ENCODE measurements at places on chromosomes 3 and 15. TPM values are rescaled to one million over a fixed set of nuclear protein-coding genes. Genes with fewer than 3 reads are reported as not detected.

CCR9 gene
- 1.4 TPM for polyA plus RNA-seq

TEX55 gene
- polyA plus RNA-seq = not detected

CPN2 gene
- not detected for polyA plus RNA-seq

RBMS3 gene
- 0.21 TPM for polyA plus RNA-seq

CNTN6 gene
- not detected for polyA plus RNA-seq

GATA2 gene
- not detected for polyA plus RNA-seq

SPTBN5 gene
- polyA plus RNA-seq = not detected

KAT2B gene
- 5.8 TPM for polyA plus RNA-seq

C15orf39 gene
- polyA plus RNA-seq = 6.1 TPM

CLDN16 gene
- not detected for polyA plus RNA-seq

ITIH4 gene
- not detected for polyA plus RNA-seq

ADAMTS7 gene
- polyA plus RNA-seq = not detected

C3orf70 gene
- not detected for polyA plus RNA-seq

SYNM gene
- polyA plus RNA-seq = 0.56 TPM

DNA sequence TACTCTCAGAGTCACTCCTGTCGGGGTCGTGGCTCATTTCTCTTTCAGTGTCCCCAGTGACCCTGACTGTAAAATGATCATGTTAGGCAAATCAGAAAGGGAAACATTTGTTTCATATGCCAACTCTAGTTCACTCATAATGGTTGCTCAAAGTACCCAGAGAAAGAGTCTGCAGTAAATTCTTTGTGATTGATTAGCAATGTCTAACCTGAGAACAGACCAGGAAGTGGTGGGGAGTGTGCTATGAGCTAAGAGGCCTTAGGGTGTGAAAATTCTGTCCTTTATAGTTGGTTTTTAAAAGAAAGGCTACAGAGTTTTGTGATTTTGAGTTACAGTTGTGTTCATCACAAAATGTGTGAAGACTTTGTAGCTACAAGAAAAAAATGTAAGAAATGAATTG lies 108.9 kb downstream of the EDEM1 start:
- no peak overlapping the region for H3K4me3 ChIP-seq
- peak; percentile 1 for DNase-seq
- no peaks in the 10 kb centered on the region for H3K36me3 ChIP-seq
- H3K4me1 ChIP-seq = no peaks in the 10 kb centered on the region
- no peak overlapping the region for H3K27ac ChIP-seq

DNA sequence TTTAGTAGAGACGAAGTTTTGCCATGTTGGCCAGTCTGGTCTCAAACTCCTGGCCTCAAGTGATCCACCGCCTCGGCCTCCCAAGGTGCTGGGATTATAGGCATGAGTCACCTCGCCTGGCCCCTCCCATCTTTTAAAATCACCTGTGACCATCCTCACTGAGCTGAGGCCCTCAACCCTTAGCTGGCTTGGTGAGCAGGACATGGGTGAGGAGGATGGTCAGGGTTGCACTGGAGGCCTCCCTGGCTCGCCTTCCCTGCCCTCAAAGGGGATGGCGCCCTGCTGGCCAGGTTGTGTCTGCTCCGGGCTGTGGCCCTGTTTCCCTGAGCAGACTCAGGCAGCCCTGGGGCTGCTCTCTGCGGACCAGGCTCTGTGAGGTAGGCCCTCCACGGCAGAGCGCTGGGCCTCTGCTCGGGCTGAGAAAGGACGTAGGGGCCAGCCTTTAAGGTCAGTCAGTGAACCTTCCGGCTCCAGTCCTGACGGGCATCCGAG lies 33.7 kb downstream of the SYNM start:
- no peak overlapping the region for H3K27ac ChIP-seq
- no peaks in the 10 kb centered on the region for H3K36me3 ChIP-seq
- no peak for DNase-seq
- no peaks in the 10 kb centered on the region for H3K4me1 ChIP-seq
- no peak overlapping the region for H3K4me3 ChIP-seq
- no peaks in the 10 kb centered on the region for H3K27me3 ChIP-seq

DNA sequence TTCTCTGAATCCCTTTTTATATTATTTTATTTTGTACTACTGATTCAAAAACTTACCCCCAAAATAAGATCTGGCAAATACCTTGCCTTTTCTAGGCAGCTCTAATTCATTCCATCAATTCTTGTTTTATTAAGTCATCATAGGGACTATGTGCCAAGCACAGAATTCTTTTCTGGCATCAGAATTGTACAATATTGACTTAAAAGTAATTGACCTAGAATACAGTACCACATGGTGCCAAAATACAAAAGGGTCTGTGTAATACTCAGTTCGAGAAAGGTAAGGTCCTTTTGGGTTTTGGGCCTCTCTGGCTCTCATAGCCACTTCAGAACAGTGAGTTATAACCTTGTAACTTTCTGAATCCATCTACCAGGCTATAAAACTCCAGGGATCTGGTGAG lies 46.2 kb downstream of the KBTBD8 start:
- no peak overlapping the region for H3K4me3 ChIP-seq
- H3K4me1 ChIP-seq = no peaks in the 10 kb centered on the region
- no peak overlapping the region for H3K27ac ChIP-seq
- no peaks in the 10 kb centered on the region for H3K27me3 ChIP-seq
- no peaks in the 10 kb centered on the region for H3K36me3 ChIP-seq

GRCh38 chr3:112338021-112338726 lies 5.2 kb downstream of the CD200 start:
- peaks cover 5% of the 10 kb centered on the region for H3K4me1 ChIP-seq
- no peak overlapping the region for H3K27ac ChIP-seq
- no peaks in the 10 kb centered on the region for H3K27me3 ChIP-seq
- H3K4me3 ChIP-seq = no peak overlapping the region
- no peaks in the 10 kb centered on the region for H3K36me3 ChIP-seq

- no peak overlapping the region for H3K4me3 ChIP-seq
- no peaks in the 10 kb centered on the region for H3K36me3 ChIP-seq
- no peaks in the 10 kb centered on the region for H3K27me3 ChIP-seq
- no peaks in the 10 kb centered on the region for H3K4me1 ChIP-seq
Measured at GRCh38 chr3:102532901-102533300, 98.1 kb downstream of the ZPLD1 start.

GRCh38 chr3:39208463-39209055 lies 16.2 kb upstream of the XIRP1 start:
- no peaks in the 10 kb centered on the region for H3K36me3 ChIP-seq
- H3K27me3 ChIP-seq = no peaks in the 10 kb centered on the region
- H3K4me1 ChIP-seq = peaks cover 4% of the 10 kb centered on the region
- H3K27ac ChIP-seq = no peak overlapping the region
- no peak overlapping the region for H3K4me3 ChIP-seq

DNA sequence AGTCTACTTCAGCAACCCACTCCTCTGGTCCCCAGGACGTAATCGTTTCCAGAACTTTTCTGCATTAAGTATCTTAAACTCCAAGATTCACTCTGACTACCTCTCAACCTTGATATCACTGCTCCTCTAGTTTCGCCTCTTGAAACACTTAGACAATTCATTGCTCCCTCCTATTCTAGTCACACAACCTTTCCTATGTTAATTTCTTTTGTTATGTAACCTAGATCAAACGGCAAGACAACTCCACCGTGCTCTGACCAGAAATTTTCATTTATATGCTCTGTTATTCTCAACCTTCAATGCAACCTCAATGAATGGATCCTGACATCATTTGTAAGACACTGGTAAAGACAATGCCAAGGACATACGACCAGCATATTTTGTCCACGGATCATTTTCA lies 71.3 kb downstream of the CADM2 start:
- no peak overlapping the region for H3K27ac ChIP-seq
- no peaks in the 10 kb centered on the region for H3K4me1 ChIP-seq
- H3K27me3 ChIP-seq = no peaks in the 10 kb centered on the region
- DNase-seq = no peak

GRCh38 chr3:44114142-44114541 lies 127.5 kb upstream of the TOPAZ1 start:
- H3K27ac ChIP-seq = no peak overlapping the region
- H3K4me1 ChIP-seq = no peaks in the 10 kb centered on the region
- DNase-seq = no peak
- H3K36me3 ChIP-seq = no peaks in the 10 kb centered on the region
- no peaks in the 10 kb centered on the region for H3K27me3 ChIP-seq

- no peak for DNase-seq
- no peaks in the 10 kb centered on the region for H3K27me3 ChIP-seq
- no peaks in the 10 kb centered on the region for H3K36me3 ChIP-seq
- H3K4me1 ChIP-seq = no peaks in the 10 kb centered on the region
- no peak overlapping the region for H3K27ac ChIP-seq
- H3K4me3 ChIP-seq = no peak overlapping the region
Measured at GRCh38 chr15:90895571-90896117, 7.5 kb upstream of the MAN2A2 start.

DNA sequence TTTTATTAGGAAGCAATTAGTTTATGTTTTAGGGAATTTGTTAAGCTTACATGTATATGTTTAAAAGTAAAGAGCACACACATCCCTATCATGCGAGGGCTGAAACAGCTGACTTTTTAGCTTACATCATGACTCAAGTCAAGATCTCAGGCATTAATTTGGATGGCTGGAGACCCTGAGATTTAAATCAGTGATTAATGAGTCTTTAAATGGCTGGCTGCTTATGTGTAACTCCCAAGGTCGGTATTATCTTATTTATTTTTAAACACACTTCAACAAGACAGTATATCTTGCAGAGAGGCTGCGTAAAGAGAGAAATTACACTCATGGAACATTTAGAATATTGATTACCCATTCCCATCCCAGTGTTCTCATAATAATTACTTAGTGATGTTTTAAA lies 169.4 kb downstream of the KBTBD8 start:
- no peaks in the 10 kb centered on the region for H3K36me3 ChIP-seq
- H3K27ac ChIP-seq = no peak overlapping the region
- H3K4me1 ChIP-seq = no peaks in the 10 kb centered on the region
- no peak for DNase-seq

DNA sequence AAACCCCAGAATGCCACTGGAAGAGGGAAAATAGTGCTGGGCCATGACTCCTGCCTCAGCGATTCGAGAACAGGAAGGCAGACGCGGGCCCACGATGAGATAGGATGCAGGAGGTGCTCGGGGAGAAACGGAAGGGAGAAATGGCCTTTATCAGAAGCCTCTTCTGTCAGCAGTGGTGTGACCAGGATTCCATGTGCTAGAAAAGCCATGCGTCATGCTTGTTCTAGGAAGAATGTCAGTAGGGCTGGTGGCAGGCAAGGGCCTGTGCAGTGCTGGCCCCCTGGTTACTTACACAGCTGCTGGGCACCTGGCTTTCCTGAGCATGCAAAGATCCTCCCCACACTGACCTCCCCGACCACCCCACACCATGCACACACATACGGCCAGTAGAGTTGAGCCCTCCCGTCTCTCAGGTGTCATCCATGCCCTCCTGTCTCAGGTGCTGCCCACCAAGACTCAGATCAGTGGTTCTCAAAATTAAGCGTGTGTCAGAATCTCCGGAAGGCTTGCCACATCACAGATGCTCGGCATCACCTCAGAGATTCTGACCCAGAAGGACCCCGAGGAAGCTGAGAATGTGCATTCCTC lies 106.7 kb downstream of the ADAMTS17 start:
- H3K4me3 ChIP-seq = no peak overlapping the region
- no peaks in the 10 kb centered on the region for H3K36me3 ChIP-seq
- H3K27me3 ChIP-seq = no peaks in the 10 kb centered on the region
- no peak overlapping the region for H3K27ac ChIP-seq
- peaks cover 7% of the 10 kb centered on the region for H3K4me1 ChIP-seq

- no peaks in the 10 kb centered on the region for H3K4me1 ChIP-seq
- H3K4me3 ChIP-seq = no peak overlapping the region
- no peaks in the 10 kb centered on the region for H3K36me3 ChIP-seq
- no peaks in the 10 kb centered on the region for H3K27me3 ChIP-seq
Measured at GRCh38 chr3:105938101-105938500, 69.3 kb upstream of the CBLB start.

- H3K27me3 ChIP-seq = no peaks in the 10 kb centered on the region
- H3K36me3 ChIP-seq = peaks cover 10% of the 10 kb centered on the region
- H3K27ac ChIP-seq = no peak overlapping the region
- H3K4me3 ChIP-seq = no peak overlapping the region
- DNase-seq = no peak
- H3K4me1 ChIP-seq = peaks cover 49% of the 10 kb centered on the region
Measured at GRCh38 chr3:13411186-13411860, 8.8 kb downstream of the NUP210 start.

DNA sequence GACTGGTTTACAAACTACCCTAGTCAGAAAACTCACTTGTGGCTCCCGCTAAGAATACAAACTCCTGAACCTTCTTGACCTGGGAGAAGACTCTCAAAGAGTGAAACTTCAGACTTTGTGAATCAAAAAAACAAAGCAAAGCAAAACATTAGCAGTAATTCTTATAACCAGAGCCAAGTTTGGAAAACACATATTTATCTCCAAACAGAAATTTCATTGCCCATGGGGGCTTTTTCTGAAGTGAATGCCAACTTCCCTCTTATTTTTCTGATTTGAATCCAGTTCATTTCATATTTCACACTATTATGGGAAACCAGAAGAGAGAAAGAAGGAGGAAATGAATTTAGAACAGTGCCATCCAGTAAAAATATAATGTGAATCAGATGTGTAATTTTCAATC lies 55.7 kb upstream of the ZNF385D start:
- no peaks in the 10 kb centered on the region for H3K36me3 ChIP-seq
- no peak overlapping the region for H3K4me3 ChIP-seq
- no peaks in the 10 kb centered on the region for H3K4me1 ChIP-seq
- H3K27ac ChIP-seq = no peak overlapping the region

DNA sequence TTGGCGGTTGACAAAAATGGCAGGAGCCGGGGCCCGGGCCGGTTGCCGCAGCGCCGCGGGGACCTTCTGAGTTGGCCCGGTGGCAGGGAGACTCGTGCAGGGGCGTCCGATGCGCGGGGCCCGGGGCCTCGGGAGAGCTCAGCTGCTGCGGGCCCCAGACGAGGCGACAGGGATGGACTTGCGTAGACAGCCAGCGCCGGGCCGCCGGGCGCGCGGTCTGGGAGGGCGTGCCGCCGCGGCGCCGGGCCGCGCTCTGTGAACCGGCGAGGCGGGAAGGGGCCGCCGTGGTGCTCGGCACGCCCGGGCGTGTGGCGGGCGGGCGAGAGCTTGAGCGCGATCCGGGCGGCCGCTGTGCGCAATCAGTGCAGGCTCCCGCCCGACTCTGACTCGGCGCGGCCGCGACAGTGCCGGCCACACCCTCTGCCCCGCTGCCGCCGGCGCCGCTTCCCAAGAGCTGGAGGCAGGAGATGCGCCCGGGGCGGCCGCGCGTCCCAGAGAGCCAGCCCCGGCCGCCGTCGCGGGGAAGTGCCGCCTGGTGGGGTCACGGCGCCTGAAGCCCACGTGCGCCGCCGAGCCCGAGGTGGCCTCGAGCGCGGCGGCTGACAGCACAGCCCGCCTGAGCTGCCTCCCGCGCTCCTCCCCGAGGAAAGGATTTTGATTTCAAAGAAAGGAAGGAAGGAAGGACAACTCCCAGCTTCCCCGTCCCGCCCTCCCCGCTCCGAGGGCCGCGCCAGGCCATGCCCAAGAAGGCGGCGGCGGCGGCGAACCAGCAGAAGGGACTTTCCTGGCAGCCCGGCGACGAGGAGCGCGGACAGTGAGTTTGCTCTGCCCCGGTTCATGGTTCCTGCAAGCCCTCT lies 657 bp downstream of the TLNRD1 start:
- no peaks in the 10 kb centered on the region for H3K27me3 ChIP-seq
- peak overlapping the region; percentile 96 for H3K4me3 ChIP-seq
- H3K27ac ChIP-seq = peak overlapping the region; percentile 93
- peaks cover 46% of the 10 kb centered on the region for H3K4me1 ChIP-seq
- peaks cover 11% of the 10 kb centered on the region for H3K36me3 ChIP-seq
